ENCODE measurements at places on chromosomes 7 and 10.

GRCh38 chr7:157477550-157478212 lies 140.9 kb downstream of the DNAJB6 start:
- no peak for DNase-seq

GRCh38 chr7:76020031-76020714 lies 25.8 kb upstream of the TMEM120A start:
- DNase-seq = peak; percentile 19

DNA sequence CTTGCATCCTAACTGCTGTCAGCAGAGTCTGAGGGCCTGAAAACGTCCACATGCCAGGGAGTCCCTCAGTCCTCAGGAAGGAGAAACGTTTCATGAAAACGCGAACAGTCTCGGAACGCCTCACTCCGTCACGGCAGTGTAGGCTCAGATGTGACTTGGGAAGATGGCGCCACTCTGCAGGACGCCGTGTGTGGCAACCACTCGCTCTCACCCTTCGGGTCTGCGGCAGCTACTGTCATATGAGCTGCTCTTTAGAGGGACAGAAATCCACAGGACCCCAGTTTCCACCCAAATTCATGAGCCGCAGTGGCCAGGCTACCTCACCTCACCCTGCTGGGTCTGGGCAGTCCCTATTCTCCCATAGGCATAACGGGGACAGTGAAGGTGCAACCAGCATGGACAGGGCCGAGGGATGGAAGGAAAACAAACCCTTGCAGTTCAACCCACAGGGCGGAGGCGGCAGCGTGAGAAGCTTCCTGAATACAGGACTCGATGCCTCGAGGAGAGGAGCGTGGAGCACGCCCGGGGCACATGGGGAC lies 438.3 kb downstream of the DNAJB6 start:
- no peak for DNase-seq

DNA sequence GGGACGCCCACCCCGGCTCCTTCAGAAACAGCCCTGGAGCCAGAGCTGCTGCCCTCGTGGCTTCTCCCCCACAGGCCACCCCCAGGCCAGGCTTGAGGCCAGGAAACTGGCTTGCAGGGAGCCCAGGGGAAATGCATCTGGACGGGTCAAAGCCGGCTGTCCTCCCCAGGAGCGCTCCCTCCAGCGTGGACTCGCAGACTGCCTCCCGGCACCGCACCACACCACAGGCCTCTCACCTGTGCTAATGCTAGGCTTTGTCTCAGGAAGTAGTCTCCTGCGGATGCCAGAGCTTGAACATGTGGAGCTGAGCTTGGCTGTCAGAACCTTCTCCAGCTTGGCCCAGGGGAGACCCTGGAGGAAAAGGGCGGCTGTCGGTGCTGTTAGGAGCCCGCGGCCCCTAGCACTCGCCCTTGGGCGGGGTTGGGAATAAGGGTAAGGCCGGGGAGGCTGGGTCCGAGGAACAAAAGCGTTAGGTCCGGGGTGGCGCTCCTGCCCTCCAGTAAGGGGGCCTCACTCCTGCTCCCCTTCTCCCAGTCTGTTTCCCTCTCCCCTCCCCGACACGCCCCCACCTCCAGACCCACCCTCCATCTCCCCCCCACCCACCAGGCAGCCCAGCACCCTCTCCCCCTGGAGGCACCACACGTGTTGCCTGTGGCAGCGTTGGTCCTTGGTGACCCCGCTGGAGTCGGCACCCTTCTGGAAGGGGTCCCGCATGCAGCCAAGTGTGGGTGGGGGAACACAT lies 21.6 kb upstream of the DRGX start:
- no peak for DNase-seq

DNA sequence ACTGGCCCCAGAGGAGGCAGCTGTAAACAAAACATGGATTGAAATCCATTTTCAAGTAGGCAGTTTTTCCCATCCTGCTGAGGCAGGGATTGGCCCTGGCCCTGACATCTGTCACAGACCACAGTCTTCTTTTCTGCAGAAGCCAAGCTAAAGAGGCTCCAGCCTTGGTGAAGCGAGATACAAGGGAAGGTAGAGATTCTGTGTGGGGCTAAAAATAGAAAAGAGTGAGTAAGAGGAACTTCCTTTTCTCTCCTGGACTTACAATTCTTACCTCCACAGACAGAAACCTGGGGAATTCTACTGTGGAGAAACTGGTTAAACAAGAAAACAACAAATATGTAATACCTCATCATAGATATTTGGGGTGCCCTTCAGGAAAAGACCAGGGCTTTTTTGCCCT lies 624.8 kb upstream of the FZD8 start:
- DNase-seq = no peak

DNA sequence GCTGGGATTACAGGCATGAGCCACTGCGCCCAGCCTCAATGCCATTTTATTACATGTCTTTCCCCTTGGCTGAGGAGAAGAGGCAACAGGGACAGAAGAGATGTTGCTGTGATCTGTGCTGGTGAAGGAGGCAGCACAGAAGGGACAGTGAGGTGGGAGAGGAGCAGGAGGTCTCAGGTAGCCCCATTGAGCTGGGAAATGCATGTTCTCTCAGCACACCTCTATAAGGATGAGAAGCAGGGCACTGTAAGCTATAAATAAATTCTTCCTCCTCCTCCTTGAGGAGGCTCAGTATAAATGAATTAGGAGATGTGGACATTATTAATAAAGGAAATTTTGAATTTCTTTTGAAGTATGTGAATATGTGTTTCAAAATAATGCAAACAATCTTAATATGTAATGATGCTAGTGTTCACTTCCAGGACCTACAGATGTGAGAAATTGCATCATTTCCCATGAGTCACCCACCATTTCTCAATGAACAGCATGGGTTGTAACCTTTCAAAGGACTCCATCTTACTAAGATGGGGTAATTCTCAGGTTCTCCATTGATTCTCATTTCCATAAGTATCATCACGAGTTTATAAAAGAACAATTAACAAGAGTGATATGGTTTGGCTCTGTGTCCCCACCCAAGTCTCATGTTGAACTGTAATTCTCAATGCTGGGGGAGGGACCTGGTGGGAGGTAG lies 88.9 kb upstream of the ODAD2 start:
- peak; percentile 43 for DNase-seq

DNA sequence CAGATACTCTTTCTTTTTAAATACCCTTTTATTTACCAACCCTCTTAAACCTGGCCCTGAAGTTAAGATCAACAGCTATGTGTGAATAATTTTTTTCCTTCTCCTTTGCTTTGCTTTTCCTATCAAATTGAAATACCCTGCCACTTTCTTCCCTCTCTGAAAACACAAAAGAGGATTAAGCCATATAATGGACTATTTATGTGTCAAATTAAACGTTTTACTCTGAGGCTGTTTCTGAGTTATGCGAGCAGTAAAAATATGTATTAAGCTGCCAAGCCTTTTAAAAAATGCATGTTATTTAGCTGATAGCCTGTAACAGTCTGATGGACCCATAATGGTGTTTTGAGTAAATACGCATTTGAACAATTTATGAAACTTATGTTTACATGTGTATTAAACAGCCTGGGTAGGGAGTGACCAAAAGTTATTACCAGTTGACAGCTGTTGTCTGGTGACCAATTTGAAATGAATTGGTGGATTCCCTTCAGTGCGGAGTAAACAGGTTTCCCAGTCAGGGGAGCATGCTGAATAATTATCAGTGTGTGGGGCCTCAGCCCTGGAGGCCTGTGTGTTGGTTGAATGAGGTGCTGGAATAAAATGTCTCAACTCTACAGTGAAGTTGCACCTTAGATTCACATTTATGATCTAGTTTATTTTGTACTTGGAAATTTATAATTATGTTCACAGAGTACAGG lies 89.6 kb downstream of the AUTS2 start:
- no peak for DNase-seq

DNA sequence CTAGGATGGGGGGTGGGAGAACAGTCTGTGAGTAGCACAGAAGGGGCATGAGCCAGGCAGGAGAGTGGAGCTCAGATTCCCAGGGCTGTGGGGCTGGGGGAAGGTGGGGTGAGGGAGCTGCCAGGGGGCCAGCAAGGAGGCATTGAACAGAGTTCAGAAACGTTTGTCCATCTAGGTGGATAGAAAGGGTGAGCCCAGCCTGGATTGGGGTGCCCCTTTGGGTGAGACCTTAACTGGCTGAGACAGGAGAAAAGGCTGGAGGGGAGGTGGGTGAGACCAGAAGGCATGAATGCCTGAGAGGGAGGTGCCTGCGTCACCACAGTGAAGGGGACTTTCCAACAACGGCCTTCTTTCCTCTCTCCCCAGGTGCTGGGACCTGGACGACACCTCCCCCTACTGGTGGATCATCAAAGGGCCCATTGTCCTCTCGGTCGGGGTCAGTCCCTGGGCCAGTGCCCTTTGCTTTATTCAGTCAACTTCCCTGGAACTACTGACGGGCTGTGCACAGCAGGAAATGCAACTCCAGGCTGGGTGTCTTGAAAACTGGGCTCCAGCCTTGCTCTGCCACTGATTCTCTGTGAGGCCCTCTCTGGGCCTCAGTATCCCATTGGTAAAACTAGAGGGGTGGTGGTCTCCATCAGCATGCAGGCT lies 11.0 kb downstream of the GHRHR start:
- peak; percentile 22 for DNase-seq

DNA sequence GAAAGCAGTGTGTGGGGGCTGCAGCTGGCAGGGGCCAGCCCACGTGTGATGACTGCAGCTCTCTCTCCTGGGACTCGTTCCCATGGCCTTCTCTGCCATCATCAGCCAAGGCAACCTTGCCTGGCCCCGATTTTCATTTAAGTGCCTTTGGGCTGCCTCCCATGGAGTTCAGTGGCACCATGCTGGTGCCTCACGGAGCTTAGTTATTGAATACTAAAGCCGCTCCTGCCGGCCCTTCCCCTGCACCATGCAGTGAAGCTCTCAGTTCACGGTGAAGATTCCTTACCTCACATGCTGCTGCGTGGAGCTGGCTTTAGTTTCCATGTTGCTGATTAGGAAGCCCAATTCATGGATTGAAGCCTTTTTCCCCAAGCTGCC lies 141.5 kb upstream of the EEPD1 start:
- no peak for DNase-seq

DNA sequence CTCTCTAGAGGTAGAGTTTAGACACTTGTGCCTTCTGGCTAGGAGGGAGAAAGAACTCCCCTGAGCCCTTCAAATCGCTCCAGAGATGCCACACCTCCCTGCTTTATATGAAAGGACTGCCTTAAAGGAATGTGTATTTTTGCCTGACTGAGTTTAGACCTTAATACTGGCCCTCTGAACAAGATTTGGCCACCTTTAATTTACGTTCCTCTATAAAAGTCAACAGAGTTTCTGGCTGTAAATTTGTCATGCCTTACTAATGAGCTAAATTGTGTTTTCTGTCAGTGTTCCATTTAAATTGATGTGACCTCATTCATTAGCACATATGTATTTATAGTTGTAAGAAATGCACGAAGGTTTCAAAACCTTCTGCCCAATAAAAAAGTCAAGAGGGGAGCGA lies 48.0 kb downstream of the SEMA3C start:
- DNase-seq = no peak

- DNase-seq = peak; percentile 53
Measured at GRCh38 chr7:130207642-130208041, at the start of gene SSMEM1. Gene SSMEM1, plus strand, starts transcription at chr7:130207860. Its CDS starts 51 bp downstream, at chr7:130207911.

DNA sequence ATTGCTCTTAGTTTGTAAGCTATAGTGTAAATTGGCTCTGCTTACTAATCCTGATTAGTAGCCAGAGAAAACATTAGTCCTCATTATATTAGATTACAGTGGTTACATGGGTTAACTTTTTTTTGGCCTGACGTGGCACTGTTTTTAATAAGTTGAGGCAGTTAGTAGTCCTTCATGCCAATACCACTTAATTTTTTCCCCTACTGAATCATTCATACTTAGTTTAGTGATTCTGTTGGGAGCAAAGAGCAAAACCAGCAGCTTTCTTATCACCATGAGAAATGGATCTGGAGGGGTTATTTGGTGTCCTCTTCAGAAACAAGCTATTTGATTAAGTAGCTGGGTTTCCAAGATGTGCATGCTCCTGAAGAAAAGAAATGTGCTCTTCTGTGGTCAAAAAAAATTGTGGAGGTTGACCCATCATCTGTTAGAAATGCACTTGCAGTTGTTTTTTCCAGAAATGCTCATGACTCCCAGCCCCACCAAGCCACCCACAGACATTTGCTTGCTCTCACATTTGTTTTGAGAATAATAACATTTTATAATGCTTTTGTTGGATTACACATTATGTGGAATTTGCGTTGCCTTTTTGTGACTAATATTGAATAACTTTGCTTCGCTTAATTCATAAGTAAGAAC lies 258.5 kb downstream of the HDAC9 start:
- peak; percentile 86 for DNase-seq

DNA sequence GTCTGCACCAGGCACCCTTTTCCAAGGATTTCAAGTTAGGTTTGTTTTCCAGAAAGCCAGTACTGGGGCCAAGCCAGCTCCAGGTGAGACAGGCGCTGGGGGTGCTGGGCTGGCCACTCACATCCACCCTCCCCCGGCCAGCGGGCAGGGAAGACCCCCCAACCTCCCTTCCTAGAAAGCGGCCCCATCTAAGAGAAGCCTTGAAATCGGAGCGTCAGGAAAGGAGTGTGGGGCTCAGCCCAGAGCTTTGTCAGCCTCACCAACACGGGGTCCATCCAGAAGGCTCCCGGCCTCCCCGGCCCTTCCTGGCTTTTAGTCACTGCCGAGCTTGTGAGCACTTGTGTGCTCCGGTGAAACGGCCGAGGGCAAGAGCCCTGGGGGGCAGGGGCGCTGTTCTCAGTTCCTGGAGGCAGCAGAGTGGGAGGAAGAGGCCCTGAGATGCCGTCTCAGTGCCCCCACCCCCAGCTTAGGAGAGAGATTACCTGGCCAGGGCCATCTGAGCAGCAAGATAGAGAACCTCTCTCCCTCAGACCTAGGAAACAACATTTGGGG lies 39.6 kb downstream of the PDGFA start:
- DNase-seq = no peak

DNA sequence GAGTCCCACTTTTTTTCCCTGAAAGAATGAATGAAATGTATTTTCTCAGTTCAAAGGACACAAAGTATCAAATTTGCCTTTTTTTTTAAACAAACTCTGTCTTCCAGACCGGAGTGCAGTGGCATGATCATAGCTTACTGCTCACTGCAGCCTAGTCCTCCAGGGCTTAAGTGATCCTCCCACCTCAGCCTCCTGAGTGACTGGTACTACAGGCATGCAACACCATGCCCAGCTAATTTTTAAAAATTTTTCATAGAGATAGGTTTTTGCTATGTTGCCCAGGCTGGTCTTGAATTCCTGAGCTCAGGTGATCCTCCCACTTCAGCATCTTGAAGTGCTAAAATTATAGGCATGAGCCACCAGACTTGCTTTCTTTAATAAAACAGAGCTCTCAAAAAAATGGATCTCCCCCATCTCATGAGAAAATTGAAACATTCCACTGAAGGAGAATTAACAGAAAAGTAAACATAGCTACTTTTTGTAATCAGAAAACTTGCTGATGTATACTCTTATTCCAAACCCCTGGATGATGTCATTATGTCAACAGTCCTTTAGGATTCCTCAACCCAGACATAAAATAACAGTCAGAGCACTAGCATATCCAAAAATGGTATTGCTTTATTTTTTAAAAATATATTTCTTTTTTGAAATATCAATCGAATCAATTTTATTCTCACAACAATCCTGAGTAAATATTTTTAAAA lies 12.3 kb upstream of the TRDMT1 start:
- DNase-seq = no peak

DNA sequence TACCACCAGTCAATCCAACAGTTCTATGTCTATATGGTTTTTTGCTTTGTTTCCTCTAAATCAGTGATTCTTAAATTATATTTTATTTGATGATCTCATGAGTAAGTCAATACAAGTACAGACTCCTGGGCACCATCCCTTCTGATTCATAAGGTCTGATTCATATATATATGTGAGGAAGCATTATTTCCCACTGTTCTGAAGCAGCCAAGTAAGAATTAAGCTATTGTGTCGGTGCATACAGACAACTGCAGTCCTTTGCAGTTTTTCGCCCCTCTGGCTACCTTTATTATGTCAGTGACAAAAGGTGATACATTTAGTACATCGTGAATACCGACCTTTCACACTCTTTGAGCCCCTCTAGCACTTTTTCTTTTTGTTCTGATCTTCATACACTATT lies 1079.6 kb upstream of the C7orf33 start:
- no peak for DNase-seq
